ENCODE measurements at places on chromosomes 1 and 21. TPM values are rescaled to one million over a fixed set of nuclear protein-coding genes. Genes with fewer than 3 reads are reported as not detected.

GRCh38 chr1:117013309-117013858, 11.8 kb downstream of the CD101 start:
- no peak for DNase-seq

DNA sequence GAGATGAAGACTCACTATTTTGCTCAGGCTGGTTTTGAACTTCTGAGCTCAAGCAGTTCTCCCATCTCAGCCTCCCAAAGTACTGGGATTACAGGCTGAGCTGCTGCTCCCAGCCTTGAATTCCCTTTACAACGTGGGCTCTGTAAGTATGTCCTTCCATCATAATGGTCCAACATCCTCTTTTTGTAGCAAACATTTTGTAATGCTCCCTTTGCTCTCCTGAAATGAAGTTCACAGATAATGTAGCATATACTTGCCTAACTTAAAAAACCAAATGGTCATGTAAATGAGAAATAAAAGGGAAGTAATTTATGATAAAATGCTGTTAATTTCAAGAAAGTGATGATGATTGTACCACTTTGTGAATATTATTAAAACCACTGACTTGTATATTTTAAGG, 30.5 kb upstream of the THEM4 start:
- no peak for DNase-seq

DNA sequence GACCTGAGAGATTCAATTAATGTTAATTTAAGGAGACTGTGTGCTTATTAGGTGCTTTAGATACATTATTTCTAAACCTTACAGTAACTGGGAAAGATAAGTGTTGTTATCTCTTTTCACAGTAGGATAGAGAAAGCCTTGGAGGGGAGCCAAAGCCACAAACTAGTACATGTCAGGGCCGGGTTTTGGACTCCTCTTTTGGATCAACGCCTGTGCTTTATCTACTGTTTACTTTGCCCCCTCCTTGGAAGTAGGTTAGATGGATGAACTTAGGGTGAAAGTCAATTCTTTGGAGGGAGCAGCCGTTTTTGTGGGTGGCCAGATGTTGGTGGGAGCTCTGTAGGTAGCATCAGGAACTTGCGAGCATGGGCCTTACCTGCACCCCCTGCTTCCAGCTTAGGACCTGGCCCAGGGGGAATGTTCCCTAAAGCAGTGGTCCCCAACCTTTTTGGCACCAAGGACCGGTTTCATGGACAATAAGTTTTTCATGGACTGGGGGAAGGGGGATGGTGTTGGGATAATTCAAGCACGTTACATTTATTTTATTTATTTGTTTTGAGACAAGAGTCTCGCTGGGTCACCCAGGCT, 1.7 kb downstream of the HHAT start:
- peak; percentile 40 for DNase-seq

GRCh38 chr1:67355745-67356424, 48.2 kb downstream of the IL12RB2 start:
- DNase-seq = peak; percentile 80

GRCh38 chr1:109397581-109398342, at the start of gene SORT1:
Gene SORT1 (minus strand): TSS chr1:109397918. CDS start chr1:109397892, 26 bp downstream.
- peak; percentile 52 for DNase-seq

- DNase-seq = no peak
Observed at GRCh38 chr1:27868932-27869718, 3.2 kb upstream of the THEMIS2 start.

- DNase-seq = no peak
Observed at GRCh38 chr1:1612104-1612400, 3.2 kb upstream of the MIB2 start.

GRCh38 chr1:63143482-63143881, 178.9 kb upstream of the FOXD3 start:
- no peak for DNase-seq

GRCh38 chr1:54950006-54950368, 30.4 kb upstream of the TMEM61 start:
- peak; percentile 63 for DNase-seq

DNA sequence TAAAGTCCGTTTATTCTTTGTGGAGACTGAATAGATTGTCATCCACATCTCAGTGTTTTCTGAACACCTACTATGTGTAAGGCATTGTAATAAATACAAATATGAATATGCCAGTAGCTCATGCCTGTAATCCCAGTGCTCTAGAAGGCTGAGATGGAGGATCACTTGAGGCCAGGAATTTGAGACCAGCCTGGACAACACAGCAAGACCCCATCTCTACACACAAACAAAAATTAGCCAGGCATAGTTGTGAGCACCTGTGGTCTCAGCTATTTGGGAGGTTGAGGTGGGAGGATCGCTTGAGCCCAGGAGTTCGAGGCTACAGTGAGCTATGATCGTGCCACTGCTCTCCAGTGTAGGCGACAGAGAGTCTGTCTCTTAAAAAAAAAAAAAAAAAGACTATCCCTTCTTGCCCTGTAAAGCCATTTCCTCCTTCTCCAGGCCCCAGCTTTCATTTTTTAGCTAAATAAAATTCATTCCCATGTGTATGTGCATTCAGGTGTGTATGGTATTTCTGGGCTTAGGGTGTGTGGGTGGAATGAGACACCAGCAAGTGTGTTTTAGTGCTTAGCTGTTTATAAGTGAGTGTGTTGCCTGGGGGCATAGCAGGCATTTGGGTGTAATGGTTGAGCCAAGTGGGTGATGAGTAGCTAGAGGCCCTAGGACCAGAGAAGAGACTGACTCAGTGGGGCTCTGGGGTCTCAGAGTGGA, 7.8 kb downstream of the CELSR2 start:
- no peak for DNase-seq

DNA sequence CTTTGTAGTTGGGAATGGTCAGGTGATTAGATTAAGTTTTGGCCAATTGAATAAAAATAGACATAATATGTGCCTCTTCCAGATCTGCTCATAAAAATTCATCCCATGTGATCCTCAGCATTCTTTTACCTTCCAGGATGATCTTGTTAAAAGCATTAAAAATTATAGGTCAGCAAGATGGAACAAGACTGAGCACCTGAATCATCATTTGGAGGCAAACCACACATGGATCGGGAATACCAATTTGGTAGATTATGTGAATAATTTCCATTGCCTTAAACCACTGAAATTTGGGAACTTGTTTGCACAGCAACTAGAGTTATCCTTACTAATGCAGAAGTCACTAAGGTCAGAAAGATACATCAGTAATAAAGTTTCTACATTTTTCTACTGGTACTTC, 681.4 kb upstream of the ADGRL2 start:
- no peak for DNase-seq

DNA sequence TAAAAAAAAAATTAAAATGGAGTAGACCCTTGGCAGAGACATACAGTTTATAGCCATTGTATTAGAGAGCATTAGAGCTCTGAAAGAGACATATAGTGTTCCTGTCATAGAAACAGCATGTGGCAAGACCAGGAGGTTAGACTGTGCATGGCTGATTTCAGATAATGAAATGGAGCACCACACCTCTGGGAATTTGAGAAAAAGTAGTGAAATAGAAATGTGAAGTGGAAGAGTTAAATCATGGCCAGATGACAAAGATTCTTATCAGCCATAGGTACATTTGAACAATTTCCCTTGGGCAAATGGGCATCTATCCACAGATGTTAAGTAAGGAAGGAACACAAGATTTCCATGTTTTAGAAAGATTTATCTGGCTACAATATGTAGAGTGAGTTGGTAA, 1083.1 kb downstream of the PLA2G4A start:
- DNase-seq = no peak

DNA sequence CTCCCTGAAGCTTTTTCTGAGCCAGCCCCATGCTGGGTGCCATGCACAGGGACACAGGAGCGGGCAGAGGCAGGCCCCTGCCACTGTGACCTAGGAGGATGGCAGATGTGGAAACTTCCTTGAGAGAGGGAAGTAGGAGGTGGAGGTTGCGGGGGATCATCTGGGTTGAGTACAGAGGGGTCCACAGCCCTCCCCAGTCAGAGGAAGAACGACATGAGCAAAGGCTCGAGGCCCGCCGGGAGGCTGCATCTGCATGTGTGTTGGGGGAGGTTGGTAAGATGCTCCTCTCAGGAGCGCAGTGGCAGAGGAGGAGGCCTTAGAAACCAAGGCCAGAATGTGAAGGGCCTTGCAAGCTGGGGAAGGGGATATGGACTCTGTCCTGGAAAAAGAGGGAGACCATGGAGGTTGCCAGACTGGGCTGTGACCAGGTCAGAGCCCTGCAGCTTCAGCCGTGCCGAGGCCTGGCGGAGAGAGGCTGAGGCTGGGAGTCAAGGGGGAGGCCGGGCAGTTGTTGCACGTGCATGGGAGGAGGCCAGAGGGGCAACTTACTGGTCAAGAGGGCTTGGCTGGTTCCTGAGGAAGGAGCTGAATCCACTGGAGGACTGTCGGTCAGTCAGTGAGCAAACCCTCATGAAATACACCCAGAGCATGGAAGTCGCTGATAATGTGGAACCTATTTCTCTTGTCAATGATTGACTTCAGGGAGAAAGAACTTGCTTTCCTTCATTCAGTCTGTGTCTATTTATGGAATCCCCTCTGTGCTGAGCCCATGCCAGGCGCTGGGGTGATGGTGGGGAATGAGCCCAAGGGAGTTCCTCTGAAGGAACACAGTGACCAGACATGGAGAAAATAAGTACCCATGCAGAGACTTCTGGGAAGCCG, 31.7 kb downstream of the A3GALT2 start:
- DNase-seq = no peak

GRCh38 chr1:33120436-33121231, 39.7 kb downstream of the AZIN2 start:
- no peak for DNase-seq

DNA sequence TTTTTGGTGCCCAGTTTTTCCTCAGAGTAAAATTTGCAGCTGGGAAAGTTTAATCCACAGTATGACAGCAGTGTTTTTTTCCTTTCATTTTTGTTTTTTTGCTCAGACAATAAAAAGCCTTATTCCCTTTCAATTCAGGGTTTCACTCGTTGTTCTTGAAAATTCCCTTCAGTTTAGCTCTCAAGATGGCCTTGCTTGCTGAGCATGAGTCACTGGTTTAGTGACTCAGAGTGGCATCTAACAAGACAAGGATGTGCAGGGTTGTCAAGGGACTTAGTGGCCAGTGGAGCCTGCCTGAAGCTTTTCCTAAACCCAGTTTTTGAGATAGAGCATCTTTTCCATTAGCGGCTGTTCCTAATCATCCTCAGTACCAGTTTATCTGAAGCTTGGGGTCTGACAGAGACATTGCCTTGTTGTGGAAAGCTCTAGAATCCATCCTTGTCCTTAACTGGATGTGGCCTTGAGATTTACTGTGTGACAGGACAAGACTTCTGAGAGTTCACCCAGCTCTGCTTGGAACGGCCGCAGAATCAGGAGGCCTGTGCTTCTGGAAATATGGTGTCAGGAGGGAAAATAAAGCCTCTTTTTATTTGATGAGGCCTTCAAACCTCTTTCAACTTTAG, 48.4 kb upstream of the DNAJC6 start:
- DNase-seq = no peak

GRCh38 chr1:56719171-56719570, 74.1 kb downstream of the PRKAA2 start:
- no peak for DNase-seq

DNA sequence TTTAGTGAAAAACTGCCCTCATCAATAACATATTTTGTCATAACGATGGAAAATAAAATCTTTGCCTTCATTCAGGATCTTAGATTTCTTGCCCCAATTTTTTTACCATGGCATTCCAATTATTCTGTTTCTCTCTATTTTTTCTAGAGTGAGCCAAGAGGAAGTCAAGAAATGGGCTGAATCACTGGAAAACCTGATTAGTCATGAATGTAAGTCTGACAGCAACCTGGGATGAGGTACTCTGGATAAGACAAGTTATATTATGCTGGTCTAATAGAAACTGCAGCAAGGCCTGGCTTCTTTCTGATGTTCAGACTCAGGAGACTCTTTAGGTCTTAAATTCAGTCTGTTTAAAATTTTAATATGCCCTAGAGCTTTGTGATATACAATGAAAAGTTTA, 3.5 kb downstream of the RGS4 start:
- DNase-seq = peak; percentile 69

- no peak for DNase-seq
Observed at GRCh38 chr1:247216261-247216660, 39.6 kb upstream of the VN1R5 start.

DNA sequence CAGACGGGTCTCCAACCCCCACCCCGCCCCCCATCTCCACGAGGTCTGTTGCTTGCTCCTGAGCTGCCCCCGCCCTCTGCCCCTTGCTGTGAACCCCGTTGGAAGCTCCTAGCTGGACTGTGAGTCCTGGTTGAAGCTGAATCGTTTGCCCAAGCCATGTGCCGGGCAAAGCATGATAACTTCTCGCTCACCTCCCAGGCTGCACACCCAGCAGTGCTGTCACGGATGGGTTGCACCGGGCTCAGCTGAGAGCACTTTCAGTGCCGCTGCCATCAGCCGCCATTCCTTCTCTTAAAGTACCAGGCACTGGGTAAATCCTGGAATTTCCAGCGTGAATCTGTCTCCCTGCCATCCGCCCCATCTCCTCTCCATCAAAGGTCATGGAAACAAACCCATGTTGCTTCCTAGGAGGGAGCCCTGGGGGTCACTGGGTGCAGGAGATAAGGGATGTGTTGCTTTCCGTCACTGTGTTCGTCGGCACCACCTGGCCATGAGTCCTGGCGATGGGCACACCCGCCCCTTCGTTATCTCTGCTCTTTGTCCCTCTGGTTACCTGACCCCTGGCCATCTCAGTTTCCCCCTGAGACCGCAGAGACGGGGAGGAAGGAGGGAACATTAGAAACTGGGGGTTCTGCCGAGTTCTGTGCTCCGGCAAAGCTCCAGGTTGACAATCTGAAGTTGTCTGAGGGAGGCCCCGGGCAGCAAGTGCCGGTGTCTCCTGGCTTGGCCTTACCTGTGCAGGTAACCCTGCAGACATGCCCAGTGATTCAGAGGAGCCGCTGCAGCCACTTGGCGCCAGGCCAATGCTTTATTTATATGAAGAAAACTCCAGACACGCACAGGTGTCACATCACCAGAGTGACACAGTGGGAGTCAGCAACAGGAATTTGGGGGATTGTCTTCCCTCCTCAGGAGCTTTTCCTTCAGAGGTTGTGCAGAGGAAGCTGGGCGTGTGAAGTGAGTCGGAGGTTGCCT, 2.7 kb downstream of the PDE9A start:
- DNase-seq = no peak

- DNase-seq = no peak
Observed at GRCh38 chr21:19785941-19786340, 1212.3 kb upstream of the NCAM2 start.

Gene LCE1B
- total RNA-seq = not detected

Gene FH
- 99.7 TPM for total RNA-seq

Gene PROK1
- total RNA-seq = not detected
